ENCODE measurements at places on chromosomes 3 and 15.

GRCh38 chr3:177571944-177572315, 374.6 kb upstream of the TBL1XR1 start:
- no peak for DNase-seq

DNA sequence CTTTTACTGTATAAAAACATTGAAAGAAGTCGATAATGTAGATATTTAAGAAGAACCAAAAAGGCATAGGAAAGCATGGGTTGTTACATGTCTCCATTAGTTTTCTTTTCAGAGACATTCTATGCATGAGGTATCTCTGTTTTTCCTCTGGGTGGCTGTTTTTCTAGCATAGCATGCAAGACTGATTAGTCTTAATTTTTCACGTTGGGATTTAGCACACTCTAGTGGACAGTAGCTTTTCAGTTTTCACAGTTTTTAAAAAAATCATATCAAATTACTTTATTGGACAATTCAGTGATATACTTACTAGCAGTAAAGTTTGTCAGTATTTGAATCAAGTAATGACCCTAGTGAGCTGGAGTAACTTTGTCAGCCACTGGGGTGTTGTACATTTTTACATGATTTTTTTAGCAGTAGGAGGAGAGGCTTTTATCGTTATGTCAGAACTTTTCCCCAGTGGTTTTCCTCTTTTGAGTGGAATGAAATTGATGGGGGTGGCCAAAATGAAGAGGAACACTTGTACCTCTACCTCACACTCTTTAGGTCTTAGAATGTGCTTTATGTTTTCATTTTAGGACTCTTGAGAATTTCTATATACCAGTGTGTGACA, 57.2 kb downstream of the SEC22A start:
- DNase-seq: no peak

- DNase-seq: no peak
Measured at GRCh38 chr3:195595785-195596531, 12.2 kb upstream of the APOD start.

GRCh38 chr3:196546537-196546936, 21.8 kb downstream of the WDR53 start:
- no peak for DNase-seq

GRCh38 chr3:188518416-188518815, 364.5 kb downstream of the LPP start:
- DNase-seq: no peak

DNA sequence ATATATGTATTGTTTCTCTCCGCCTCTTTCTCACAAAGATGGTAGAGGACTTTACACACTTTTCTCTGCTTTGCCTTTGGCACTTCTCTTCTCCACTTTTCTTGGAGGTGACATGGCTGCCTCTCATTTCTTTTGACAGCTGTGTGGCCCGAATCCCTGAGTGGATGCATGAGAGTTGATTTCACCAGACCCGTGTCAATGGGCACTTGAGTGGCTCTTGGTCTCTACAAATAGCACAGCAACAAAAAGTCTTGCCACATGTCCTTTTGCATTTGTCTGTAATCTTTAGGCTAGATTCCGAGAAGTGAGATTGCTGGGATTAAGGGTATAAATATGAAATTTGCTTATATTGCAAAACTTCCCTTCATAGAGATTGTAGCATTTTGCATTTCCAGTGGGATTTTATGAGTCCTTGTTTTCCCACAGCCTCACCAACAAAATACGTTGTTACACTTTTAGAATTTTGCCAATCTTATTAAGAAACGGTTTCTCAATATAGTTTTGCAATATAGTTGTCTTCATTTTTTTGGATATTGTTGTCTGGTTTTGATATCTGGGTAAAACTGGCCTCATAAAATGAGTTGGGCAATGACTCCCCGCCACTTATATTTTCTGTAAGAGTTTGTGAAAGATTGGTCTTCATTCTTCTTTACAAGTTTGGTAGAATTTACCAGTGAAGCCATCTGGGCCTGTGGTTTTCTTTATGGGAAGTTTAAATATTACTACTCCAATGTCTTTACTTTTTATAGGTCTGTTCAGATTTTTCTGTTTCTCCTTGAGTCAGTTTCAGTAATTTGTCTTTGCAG, 5.2 kb upstream of the TRPM1 start:
- DNase-seq: no peak

DNA sequence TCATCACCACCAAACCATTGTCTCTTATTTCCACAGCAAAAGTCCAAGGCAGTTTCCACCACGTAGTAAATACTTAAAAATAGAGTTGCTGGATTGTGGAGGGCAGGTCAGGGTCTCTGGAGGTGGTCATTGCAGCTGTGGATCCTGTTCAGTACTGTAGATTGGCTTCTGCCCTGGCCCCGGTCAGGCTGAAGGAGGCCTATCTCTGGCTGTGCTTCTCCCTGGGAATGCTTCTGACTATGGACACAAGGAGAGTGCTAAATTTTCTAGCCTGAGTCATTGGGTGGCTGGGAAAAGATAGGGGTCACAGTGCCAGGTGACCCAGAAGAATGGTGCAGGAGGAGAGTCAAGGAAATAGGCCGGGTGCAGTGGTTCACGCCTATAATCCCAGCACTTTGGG, 26.3 kb upstream of the GMPPB start:
- DNase-seq: no peak

GRCh38 chr3:145900056-145900829, 260.7 kb downstream of the PLOD2 start:
- DNase-seq: no peak
